Activated naive CD4-positive, alpha-beta T cell treated with anti-CD3 and anti-CD28 coated beads, Interleukin-2, amount 50 U/mL, for 16 hours (primary cell): ENCODE measurements at places on chromosomes 7 and 10.

GRCh38 chr7:149377386-149377785 is 83.5 kb downstream of the ZNF777 start:
- DNase-seq: no peak

GRCh38 chr7:27112955-27113949 is 10.8 kb upstream of the HOXA2 start:
- no peak for DNase-seq

DNA sequence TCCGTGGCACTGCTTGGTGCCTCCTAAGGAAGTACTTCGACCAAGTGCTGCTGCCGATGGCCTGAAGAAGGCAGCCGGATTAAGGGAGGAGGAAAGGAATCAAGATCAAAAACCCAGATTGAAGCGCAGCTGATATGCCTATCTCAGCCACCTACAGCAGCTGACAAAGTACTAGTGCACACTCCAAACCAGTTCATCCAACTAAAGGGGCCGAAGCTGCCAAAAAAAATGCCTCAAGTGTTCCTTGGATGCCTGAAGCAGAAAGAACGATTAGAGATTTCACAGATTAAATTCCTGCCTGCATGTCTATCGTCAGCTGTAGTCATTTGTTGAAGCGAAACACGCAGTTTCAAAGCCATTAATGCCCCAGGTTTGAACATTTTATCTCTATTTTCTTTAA is 65.7 kb downstream of the TNRC18 start:
- no peak for DNase-seq

DNA sequence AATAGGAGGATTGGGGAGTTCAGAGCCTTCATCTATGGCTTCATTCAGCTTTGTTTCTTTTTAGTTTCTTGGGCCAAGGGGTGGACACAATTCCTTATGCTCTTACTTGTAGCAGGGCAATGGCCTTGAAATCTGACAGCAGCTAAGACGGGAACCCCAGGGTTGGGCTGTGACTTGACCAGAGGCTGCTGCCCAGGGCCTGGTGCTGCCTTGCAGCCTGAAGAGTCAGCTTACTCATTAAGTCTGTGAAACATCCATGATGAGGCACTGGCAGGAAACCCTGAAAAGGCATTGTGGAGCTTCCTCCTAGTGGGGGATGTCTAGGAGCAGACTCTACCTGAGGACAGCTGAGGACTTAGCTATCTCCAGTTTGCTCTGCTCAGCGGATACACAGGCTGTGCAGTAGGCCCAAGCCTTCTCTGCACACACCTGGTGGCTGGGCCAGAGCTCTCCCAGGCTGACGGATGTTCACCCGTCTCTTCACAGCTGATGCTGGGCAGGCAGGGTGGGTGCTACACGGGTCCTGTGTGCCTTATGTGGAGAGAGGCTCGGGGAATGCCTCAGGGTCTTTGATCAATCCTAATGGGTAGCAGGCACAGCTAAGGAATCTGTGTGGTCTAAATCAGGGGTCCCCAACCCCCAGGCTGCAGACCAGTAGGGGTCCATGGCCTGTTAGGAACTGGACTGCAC is 17.8 kb downstream of the CXCL12 start:
- no peak for DNase-seq

GRCh38 chr10:82850191-82850590 is 975.2 kb downstream of the NRG3 start:
- no peak for DNase-seq

GRCh38 chr7:157964521-157964920 is 623.1 kb downstream of the PTPRN2 start:
- DNase-seq: no peak

DNA sequence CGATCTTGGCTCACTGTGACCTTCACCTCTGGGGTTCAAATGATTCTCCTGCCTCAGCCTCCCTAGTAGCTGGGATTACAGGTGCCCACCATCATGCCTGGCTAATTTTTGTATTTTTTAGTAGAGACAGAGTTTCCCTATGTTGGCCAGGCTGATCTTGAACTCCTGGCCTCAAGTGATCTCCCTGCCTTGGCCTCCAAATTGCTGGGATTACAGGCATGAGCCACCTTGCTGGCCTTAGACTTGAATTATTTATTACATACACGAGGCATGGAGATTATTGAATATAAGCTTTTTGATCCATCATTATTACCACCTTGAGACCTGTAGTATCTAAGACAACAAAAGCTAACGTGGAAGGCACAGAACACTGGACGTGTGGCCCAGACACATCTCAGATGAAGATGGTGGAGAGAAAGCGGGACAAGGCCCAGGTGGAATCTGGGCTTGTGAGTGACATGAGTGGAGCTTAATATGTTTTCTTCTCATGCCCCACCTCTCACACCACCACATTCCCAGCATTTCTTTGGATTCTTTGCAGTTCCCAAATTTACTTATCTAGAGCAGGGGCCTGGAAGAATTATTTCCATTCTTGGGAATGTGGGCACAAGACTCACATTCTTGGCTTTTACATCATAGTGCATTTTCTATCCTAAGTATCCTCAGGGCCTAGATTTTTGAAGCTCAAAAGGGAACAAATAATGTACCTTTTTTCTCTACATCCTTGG is 76.6 kb downstream of the SUGCT start:
- no peak for DNase-seq

GRCh38 chr10:11886851-11887250 is 63.7 kb downstream of the PROSER2 start:
- DNase-seq: no peak

DNA sequence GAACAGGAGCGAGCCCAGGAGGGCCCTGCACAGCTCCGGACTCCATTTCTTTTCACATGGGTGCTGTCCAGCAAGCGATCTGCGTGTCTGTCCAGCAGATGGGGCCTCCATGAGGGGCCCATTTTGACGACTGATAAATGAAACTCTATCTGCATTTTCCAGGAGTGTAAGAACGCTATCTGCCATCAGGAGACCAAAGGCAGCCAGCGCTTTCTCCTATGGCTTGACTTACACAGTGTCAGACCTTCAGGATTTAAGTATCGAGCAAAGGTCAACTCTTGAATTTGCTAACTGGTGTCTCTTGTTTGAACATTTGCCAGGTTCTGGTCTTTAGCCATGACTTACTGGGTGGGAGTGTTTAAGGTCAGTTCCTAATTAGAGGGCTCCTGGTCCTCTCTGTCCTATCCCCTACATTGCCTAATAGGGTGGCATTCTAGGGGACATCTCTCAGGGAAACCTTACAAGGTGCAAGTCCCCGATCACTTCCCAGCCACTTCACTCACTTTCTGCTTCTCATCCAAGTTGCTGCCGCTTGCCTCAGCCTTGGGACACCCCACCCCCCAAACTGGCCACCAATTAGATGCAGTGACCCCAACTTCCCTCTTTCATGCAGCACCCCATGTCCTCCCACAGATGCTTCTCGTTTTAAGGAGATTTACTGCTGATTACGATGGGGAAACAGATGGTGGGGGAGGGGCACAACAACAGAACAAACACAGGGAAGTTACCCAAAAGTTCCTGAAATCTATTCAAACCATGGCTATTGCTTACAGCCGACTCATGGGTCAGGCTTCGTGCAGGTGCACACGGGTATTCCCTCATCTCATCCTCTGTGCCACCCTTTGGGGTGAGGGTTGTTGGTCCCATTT is 20.0 kb downstream of the VSIR start:
- DNase-seq: no peak

GRCh38 chr7:85185424-85186082 is 1.3 kb downstream of the SEMA3D start:
- no peak for DNase-seq

DNA sequence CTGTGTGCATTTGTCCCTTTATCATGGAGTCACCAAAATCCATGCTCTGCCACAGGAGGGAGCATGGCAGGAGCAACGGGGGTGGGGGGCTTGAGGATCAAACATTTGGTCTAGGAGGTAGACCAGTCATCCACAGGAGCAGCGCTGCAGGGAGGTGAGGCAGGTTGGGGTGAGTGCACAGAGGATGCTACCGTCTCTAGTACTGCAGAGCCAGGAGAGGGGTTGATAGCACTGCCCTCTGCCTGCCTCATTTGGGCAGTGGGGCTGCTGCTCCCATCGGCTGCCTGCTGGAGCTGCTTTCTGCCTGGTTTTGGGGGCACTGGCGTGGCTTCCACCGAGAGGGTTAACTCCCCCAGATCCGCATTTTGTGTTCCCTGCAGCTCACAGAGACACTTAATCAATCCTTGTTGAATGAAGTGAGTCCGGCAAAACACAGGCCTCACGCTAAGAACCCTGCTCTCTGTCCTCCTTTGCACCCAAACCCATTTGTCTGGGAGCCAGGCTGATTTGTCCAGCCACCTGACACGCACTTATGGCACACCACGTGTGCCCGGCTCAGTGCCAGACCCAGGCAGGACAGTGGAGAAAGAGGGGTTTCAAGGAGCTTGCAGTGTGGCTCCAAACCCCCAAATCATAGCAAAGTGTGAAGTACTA is 527.1 kb upstream of the FOXK1 start:
- DNase-seq: no peak

- no peak for DNase-seq
Observed at GRCh38 chr10:78780551-78780961, 288.2 kb upstream of the ZMIZ1 start.

- DNase-seq: no peak
Observed at GRCh38 chr7:38105874-38106483, 72.1 kb upstream of the STARD3NL start.

GRCh38 chr10:67296926-67297325 is 371.1 kb downstream of the LRRTM3 start:
- DNase-seq: no peak

- DNase-seq: no peak
Observed at GRCh38 chr7:142657376-142657775, 91.9 kb upstream of the PRSS1 start.

GRCh38 chr10:68861253-68861652 is 33.9 kb downstream of the STOX1 start:
- DNase-seq: no peak
